LoVo (cell line): ENCODE measurements at places on chromosomes 1 and 21.

DNA sequence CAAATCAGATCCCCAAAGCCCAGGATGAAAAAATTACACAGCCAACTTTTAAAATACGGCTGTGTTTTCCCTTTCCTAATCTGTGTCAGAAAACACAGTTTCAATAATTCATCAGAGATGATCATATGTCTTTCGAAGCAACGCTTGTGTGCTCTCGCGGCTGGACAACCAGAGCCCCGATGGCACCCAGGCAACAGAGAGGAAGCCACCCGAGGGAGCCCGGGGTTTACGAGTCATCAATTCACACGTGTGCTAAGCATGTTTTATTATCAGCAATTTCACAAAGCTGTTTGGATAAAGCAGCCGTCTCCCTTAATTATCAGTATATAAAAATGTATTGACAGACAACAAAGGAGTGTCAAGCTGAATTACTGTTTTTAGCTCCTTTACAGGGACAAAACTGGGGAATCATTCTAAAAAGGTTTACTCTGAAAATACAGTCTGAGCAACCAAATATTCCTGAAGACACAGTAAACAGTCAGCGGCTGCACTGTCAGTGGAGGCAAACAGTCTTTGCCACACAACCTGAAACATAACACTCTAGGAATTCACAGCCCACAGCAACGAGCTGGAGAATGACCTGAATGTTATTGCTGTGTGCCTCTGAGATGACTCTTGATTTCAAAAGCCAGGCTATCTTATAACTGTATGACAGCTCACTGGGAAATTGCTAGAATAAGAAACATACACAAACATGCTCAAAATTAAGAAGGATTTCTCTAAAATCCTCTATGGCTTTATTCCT lies 201.0 kb downstream of the SIPA1L2 start:
- no peak for DNase-seq

DNA sequence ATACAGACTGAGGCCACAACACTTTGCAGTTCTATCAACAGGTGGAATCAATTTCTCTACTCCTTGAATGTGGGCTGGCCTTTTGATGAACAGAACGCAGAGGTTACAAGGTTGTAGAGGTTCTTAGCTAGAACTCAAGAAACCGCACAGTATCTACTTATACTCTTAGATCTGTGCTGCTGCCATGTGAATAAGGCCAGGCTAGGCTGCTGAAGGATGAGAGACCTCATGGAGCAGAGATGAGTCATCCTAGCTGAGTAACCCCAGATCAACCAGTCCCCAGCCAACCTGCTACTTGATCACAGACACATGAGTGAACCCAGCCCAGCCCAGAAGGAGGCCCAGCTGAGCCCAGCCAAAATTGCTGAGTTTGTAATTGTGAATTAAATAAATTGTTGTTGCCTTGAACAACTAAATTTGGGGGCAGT lies 35.3 kb upstream of the BCAR3 start:
- DNase-seq = no peak

DNA sequence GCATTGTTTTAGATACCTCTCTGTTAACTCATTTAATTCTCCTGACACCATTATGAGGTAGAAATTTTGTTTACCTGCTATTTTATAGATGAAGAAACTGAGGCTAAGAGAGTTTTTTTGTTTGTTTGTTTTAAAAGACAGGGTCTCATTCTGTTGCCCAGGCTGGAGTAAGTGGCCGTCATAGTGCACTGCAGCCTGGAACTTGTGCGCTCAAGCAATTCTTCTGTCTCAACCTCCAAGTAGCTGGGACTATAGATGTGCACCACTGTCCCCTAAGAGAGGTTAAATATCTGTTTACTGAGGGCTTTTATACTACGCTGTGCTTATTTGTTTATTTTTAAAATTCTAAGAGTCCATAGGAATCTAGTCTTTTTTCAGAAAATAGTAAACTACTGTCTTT lies 43.7 kb upstream of the CACYBP start:
- no peak for DNase-seq

- DNase-seq = no peak
Observed at GRCh38 chr1:230772457-230773395, 25.5 kb downstream of the CAPN9 start.

DNA sequence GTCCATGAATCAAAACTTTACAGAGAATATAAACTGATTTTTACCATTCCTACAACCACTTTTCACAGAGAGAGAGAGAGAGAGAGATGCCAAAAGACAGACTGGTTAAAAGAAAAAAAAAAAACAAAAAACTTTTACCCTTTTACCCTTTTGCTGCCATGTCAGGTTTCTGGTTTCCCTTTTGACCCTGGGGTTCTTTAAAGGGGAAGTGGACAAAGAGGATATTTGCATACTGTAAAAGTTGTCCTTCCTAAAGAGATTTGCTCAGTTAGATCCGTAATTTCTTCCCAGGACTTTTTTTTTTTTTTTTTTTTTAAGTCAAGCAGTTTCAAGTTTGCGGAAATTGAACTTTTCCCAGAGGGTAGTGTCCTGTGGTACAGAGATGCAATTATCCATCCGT lies 287.8 kb upstream of the RGS18 start:
- no peak for DNase-seq

DNA sequence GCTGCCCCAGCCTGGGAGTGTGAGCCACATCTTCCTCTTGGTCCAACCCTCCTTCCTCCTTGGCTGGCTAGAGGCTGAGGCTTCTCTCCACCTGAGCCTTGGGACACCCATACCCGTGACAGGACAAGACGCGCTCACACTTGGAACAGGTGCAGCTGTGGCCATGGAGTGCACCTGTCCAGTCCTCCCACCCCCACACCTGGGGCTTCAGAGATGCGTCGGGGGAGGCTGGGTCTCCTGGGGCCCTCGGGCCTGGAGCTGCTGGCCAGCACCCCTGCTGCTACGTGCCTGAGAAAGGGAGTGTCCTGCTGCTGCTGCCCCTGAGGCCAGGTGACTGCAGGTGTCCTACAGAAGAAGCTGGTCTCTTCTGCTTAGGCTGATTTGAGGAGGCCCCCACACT lies 37.0 kb upstream of the TMEM52 start:
- no peak for DNase-seq

- DNase-seq = no peak
Observed at GRCh38 chr1:223031733-223032601, 111.1 kb downstream of the TLR5 start.

- DNase-seq = no peak
Observed at GRCh38 chr1:94528826-94529225, 12.7 kb downstream of the F3 start.

DNA sequence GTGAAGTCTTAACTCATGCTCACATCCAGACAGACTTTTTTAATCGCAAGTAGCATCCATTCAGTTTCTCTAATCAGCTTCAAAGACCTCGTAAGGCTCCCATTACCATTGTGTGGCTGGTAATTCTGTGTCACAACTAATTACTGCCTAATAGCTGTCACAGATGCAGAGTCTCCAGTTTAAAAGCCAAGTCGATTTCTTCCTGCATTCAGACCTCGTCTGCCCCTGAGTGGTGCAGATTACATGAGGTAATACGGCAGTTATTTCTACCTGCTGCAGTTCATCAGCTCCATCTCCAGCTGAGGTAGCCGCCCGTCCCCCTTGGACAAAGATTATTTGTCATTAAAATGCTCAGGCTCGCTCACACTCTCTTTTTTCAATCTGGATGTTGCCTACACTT lies 34.4 kb upstream of the OLIG2 start:
- no peak for DNase-seq

- DNase-seq = no peak
Observed at GRCh38 chr1:35852241-35852640, 30.8 kb upstream of the AGO1 start.
